Anterior cingulate cortex (tissue), 58 donors: ENCODE measurements at places on chromosomes 7 and 10.

DNA sequence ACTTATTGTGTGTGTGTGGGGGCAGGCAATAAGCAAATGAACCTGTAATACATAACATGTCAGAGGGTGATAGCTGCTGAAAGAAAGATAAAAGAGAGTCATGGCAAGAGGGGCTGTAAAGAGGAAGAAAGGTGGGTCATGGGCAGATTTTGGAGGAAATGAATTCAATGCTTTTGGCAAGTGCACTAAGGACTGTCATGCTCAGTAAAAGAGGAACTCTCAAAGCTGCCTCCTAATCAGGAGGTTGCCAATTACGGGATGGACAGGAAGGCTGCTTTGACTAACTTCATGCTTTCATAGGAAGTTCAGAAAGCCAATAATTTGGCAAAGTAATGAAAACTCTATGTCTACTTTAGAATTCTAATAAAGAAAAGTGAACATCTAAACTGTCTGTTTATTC is 401.2 kb downstream of the SH2D4B start:
- no peak for DNase-seq

- no peak for DNase-seq
Observed at GRCh38 chr10:102814873-102815661, 22.1 kb downstream of the CYP17A1 start.

DNA sequence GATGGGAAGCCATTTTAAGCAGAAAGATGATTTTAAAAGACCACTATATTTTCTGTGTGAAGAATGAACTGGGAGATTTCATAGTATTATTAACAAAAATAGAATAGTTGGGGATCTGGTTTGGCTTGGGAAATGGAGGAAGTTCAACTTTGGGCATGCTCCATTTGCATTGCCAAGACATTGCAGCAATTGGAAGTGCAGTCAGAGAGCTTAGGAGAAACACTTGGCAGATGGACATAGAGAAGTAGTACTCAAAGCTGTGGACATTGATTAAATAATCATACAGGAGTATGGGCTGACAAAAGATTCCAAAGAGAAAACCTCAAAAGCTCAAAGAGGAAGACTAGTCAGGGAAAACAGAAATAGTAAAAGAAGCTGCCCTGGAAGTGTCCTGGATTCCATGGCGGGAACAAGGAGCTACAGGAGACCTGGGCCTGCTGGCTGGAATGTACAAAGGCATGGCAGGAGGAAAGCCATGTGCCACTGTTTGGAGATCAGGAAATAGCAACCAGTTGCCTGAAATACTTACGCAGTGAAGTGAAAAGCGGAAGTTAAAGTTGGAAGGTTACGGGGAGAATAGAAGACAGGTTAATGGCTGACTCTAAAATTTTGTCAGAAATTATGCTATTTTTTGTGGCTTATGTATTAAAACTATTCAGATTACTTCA is 93.6 kb upstream of the MXI1 start:
- DNase-seq, result no peak

GRCh38 chr10:117654105-117654504 is 111.6 kb downstream of the EMX2 start:
- no peak for DNase-seq

DNA sequence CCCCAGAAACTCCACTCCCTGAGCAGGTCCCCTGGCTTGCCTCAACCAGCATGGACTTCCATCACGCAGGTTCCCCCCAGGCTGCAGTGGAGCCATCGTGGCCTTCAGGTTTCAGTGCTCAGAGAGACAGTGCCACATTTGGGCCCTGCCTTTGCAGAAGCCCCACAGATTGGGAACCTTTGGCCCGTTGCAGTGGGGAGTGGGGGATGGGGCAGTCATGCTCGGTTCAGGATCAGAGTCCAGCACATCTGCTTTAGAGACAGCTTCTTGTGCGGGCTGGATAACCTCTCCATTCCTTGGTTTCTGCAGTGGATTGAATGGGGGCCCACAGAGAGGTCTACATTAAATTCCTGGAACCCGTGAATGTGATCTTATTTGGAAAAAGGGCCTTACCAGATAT is 183.9 kb downstream of the EBF3 start:
- DNase-seq, result no peak
